ENCODE measurements at places on chromosomes 5 and 9. TPM values are rescaled to one million over a fixed set of nuclear protein-coding genes. Genes with fewer than 3 reads are reported as not detected.

DNA sequence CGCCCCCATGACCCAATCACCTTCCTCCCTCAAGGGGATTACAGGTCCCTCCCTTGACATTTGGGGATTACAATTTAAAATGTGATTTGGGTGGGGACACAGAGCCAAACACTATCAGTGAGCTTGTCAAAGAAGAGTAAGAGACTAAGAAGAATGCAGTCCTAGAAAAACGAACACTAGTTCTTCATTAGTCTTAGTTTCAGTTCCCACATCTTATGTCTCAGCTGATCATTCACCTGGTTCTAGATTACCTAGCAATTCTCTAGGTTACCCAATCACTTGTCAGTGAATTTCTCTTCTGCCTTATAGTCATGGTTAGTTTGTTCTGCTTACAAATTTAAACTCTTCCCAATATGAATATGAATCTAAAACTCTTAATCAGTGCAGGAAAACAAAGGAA lies 251.5 kb downstream of the COX7C start:
- DNase-seq = no peak

DNA sequence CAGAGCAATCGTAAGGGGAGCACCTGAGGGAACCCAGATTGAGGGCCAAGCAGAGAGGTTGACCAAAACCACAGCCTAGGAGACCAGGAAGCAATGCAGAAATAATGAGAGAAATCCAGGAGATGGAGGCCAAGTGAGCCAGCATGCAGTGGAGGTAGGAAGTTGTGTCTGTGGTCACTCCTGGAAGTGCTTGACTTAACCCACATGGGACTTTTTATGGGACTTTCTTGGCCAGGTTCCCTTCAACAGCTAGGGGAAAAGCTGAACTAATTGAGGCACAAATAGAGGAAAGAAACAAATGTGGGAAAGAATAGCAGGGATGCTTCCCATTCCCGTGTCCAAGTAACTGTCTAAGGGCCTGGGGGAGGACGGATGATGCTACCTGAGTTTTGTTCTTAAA lies 293.2 kb upstream of the CLINT1 start:
- DNase-seq = no peak

GRCh38 chr5:478369-478981 lies 35.5 kb downstream of the EXOC3 start:
- DNase-seq = no peak

The NRG2 gene
- total RNA-seq = 28.8 TPM

DNA sequence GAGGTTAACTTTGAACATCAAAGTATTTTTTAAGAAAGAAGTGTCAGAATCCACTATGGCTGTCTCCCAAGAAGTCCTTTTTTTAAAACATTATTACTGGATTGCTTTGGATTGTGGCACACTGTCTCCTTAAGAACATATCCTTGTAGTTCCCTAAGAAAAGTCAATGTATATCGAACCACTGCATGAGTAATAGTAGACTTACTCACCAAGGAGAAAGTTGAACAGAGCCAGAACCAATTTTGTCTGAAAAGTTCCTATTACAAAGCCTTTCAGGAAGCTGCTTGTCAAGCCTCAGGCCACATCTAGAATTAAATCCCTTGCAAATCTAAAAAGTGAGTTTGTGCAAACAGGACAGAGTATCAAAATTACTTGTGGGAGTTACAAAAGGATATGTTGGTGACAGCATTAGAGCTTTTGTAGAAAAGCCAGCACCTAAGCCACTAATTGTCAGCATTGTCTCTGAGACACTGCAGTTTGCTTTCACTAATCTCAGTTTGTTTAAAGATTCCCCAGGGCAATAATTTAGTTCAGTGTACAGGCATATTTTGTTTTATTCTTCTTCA lies 195.4 kb downstream of the MPDZ start:
- no peak for DNase-seq

GRCh38 chr5:66558560-66558959 lies 37.6 kb upstream of the MAST4 start:
- DNase-seq = no peak

DNA sequence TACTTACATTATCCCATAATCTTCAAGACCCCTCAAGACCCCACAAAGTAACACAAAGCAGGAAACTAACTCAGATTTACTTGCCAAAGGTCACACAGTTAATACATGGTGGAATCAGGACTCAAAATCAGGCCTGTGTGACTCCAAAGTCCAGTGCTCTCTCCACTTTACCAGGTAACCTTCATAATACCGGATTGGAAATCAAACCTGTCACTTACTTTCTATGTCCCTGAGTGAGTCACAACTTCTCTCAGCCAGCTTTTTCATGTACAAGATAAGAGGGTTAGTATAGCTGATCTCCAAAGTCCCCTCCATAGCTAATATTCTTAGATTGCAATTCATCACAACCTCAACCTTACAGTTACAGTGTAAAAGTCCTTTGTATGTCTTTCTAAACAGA lies 17.1 kb downstream of the STRBP start:
- no peak for DNase-seq

The ARID3C gene
- not detected for total RNA-seq

DNA sequence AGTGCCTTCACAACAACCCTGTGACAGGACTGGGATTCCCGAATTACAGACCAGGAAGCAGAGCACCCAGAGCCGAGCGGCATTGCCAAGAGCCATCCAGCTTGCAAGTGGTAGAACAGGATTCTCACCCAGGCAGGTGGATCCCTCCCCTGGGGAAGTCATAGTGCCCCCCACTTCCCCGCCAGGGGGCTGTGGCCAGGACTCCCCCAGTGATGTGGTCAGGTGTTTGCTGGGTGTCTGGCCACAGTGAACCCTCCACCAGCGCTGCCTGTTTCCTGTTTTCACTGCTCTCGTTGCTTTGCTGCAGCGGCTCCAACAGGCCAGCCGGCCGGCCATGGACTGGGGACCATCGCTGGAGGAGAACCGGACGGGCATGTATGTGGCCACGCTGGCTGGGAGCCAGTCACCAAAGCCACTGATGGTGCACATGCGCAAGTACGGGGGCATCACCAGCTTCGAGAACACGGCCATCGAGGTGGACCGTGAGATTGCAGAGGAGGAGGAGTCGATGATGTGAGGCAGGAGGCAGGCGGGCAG lies 19.3 kb downstream of the SLC6A7 start:
- no peak for DNase-seq

- no peak for DNase-seq
These were observed 269.9 kb downstream of the DMRT2 start for GRCh38 chr9:1320051-1320557.

- no peak for DNase-seq
These were observed 5.7 kb downstream of the HBEGF start for GRCh38 chr5:140340605-140341121.

- DNase-seq = no peak
These were observed 541.2 kb upstream of the TRPC7 start for GRCh38 chr5:136906545-136906944.

- DNase-seq = no peak
These were observed 23.9 kb downstream of the IRF1 start for GRCh38 chr5:132466433-132467286.

GRCh38 chr5:3209918-3210317 lies 385.7 kb upstream of the IRX1 start:
- DNase-seq = no peak

- DNase-seq = no peak
These were observed 48.9 kb downstream of the PKD2L2 start for GRCh38 chr5:137937994-137938750.
